NCI-H1092 (cell line): ENCODE measurements at places on chromosomes 2 and 18.

DNA sequence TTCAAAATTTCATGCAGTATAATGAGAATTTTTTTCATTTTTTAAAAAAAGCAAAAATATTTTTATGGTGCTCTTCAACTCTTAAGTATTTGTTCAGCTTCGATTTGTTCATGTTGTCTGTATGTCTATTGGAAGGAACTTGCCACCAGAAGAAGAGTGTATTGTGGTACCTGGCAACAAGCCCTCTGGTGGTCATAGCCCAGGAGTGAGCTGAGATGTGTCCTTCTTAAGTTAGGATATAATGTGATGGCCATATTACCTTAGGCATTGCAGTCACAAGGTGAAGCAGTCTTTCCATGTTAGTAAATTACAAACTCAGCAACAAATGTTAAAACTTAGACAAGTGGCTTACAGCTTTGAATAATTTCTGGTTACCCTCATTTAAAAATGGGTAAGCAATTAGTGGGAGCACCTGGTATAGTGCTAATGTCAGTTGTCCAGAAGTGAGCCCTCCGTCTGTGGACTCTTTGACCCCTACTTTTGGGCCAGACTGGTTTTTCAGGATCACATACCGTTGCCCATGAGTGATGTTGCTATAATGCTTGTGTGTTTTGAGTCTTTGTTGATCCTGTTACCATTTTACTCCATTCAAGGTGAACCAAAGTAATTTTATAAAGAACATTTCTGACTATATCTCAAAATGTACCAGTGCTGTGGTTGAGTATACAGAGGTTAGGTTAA, 57.4 kb downstream of the MYO1B start:
- no peak for DNase-seq

- DNase-seq, result no peak
These were observed 255.3 kb upstream of the FBXO11 start for GRCh38 chr2:48161628-48162027.

- DNase-seq, result no peak
These were observed 14.8 kb downstream of the TIMM21 start for GRCh38 chr18:74163019-74163660.

GRCh38 chr2:64466478-64467085, 12.6 kb downstream of the LGALSL start:
- no peak for DNase-seq

DNA sequence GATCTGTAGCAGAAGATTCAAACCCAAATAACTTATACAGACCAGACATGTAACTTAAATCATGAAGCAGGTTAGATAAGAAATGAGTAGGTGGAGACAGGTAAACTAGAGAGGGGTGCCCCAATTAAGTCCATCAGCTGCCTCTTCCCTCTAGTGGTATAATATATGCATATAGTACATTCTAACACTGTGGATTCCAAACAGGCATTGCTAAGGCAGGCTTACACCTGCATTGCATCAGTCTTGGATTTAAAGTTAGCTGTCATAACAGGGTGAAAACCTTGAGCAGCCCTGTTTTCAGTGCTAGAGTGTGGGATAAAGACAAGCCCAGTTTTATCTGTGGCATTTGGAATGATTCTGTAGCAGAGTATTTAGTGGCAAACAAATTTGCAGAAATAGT, 63.4 kb downstream of the NYAP2 start:
- no peak for DNase-seq

DNA sequence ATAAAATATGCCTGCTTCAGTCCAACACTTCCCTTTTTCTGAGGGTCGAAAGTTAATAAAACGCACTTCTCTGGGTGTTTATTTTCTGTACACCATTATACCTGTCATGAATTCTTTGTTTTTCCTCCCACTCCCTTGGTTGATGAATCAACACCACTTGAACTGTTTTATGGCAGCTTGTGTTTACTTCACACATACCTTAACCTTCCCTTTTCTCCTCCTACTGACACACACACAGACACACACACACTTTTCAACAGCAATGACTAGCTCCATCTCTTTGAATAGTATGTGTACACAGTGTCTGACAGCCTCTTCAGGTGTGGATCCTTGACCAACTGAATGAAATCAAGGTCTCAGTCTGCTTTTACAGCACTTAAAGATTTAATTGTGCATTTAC, 91.3 kb downstream of the SATB2 start:
- no peak for DNase-seq

- DNase-seq, result no peak
These were observed 190.8 kb upstream of the RGPD4 start for GRCh38 chr2:107635883-107636282.

DNA sequence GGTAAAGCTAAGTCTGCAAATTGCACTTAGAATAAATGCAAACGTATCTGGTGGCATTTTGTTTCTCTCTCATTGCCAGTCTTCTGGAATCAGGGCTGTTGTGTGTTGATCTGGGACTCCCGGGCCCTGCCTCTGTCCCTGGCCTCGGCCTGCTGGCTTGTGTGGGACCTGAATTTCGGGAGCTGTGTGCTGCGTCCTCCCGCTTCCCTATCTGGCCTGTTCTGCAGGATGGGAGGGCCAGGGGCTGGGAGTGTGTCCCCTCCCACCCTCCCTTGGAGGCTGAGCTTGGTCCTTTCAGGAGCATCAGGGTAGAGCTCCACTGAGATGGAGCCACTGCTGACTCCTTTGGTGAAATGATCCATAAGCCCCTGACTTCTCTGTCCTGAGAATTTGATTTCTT, 118.5 kb downstream of the ACKR3 start:
- no peak for DNase-seq

- no peak for DNase-seq
These were observed 43.0 kb downstream of the CROCC2 start for GRCh38 chr2:240948905-240949790.

DNA sequence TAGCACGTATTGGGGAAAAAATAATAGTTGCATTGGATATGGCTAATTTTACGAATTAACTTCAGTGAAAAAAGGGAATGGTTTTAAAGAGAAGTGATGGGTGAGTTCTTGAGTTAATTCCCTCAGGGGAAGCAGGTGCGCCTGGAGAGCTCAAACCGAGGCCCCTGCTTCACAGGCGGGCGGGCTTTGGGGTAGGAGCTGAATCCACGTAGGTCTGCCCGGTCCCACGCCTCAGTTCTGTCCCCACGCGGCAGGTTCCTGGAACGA, 44.1 kb downstream of the GORASP2 start:
- DNase-seq, result no peak

- DNase-seq, result no peak
These were observed 184.7 kb downstream of the CD226 start for GRCh38 chr18:69763002-69763401.

GRCh38 chr2:106745468-106745867, 140.5 kb downstream of the ST6GAL2 start:
- peak; percentile 78 for DNase-seq

GRCh38 chr2:69639266-69639665, 4.3 kb downstream of the AAK1 start:
- DNase-seq, result no peak

DNA sequence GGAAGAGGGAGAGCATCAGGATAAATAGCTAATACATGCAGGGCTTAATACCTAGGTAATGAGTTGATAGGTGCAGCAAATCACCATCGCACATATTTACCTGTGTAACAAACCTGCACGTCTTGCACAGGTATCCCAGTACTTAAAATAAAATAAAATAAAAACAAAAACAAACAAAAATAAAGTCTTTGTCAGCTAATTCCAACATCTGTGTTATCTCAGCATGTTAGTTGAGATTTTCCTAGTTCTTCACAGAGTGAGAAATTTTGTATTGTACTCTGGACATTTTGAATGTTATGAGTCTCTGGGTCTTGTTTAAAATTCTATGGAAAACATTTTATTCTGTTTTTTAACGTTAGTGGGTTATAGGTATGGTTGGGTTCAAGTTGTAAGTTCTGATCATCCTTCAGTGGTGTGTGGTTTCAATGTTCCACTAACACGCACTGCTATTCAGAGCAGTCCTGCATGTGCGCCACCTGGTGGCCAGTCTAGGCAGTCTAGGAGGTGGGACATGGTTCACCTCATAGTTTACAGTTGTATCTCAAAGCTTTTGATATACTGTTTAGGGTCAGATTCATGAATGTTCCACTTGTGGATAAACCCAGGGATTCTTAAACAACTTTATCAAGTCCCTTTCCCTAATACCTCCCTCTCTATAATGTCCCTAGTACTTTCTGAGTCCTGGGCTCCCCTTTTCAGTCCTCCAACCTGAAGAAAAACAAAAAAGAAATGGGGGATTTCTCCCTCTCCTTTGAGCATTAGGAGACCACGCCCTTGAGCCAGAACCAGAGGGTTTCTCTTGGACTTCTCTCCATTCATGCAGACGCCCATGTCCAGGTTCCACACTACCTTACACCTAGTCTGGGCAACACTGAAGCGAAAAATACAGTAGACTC, 213.4 kb upstream of the GATA6 start:
- peak; percentile 54 for DNase-seq

DNA sequence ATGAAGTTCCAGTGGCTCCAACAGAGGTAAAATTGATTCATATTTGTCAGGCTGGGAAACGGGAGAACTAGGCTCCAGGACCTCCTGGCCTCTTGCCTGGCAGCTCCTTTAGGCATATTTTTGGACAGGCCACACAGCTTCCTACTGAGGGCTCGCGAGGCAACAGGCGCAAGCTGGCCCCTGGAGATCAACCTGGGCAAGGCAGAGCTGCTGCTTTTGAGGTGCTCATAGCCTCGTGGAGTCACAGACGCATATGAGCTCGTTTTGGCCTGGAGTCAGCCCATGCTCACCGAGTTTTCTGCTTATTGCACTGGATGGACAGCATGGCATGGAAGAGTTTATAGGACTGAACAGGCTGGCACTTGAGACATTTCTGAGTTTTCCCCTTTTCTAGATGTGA, 97.7 kb downstream of the CAPN13 start:
- no peak for DNase-seq

- no peak for DNase-seq
These were observed 92.0 kb upstream of the SNTG2 start for GRCh38 chr2:858646-859045.

- DNase-seq, result no peak
These were observed 72.4 kb upstream of the SLC66A3 start for GRCh38 chr2:11082880-11083279.

DNA sequence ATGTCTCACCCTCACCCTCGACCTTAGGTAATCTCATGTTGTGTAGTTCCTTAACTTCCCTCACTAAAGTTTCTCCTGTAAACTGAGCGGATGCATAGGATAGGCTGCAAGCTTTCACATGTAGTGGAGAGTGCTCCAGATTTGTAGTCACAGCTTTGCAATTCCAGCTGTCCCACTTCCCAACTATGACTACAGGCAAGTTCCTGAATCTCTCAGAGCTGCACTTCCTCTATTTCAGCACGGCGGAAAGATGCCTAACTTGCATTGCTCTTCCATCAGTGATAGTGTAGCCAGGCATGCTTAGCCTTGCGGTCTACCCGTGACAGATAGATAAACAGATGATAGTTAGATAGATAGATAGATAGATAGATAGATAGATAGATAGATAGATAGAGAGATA, 183.1 kb upstream of the CCDC68 start:
- no peak for DNase-seq

GRCh38 chr2:195590861-195591205, 66.2 kb upstream of the SLC39A10 start:
- DNase-seq, result no peak

DNA sequence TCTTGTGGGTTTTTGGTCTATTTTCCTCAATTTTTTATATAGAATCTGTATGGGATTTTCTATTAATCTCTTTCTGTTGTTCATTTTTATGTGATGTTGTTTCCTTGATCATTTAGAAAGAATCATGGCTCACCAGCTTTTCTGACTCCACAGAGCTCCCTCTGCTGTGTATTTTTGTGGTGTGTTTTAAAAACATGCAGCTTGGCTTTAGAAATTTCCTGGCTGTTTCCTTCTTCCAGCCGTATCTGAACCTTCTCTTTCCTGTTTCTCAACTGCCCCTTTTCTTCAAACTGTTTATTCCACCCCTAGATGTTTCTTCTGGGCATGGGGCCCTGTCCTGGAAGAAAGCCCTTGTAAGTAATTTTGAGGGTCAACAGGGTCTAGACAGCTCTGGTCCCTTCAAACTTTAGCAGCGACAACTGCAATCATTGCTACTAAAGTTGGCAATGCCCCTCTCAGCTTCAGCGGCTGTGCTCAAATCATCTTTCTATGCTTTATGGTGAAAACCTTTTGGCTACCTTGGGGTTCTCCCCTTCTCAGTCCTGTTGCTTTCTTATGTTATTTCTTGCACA, 17.6 kb upstream of the COPS8 start:
- DNase-seq, result no peak

DNA sequence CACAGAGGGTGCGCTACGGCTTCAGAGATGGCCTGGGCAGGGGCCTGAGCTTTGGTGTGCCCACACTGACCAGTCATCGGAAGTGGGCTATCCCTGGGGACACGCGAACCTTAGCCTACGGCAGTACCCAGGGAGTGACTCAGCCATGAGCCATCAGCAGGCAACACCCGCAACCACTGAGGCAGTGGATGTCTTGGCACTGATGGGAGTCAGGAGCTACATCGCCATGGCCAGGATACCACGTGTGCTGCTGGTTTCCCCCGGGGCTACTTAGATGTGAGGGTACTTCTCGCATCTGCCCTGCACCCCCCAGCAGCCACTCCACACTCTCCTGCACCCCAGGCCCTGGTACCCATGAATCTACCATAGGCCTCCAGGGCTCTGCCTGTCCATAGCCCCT, 12.8 kb upstream of the HPCAL1 start:
- no peak for DNase-seq

DNA sequence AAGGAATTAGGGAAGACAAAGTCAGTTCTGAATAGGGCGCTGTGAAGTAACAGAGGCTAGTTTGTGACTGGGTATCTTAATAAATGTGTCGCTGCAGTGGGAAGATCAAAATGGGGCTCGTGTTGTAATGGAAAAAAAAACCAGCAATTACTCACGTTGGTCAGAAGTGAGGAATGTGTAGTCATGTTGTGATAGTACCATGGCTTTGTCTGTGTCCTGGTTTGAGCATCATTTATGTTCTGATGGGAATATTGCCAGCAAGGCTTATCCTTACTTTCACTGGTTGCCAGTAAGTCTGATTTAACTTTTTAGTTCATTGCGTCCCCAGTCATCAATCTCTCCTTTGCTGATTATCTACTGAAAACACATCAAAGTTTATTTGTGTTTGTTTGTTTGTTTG, 467.6 kb downstream of the NYAP2 start:
- DNase-seq, result no peak

GRCh38 chr2:204251158-204251997, 293.9 kb upstream of the PARD3B start:
- no peak for DNase-seq

- no peak for DNase-seq
These were observed 132.0 kb downstream of the SNTG2 start for GRCh38 chr2:1082456-1083205.

- no peak for DNase-seq
These were observed 197.5 kb upstream of the ARL4C start for GRCh38 chr2:234694244-234695013.

DNA sequence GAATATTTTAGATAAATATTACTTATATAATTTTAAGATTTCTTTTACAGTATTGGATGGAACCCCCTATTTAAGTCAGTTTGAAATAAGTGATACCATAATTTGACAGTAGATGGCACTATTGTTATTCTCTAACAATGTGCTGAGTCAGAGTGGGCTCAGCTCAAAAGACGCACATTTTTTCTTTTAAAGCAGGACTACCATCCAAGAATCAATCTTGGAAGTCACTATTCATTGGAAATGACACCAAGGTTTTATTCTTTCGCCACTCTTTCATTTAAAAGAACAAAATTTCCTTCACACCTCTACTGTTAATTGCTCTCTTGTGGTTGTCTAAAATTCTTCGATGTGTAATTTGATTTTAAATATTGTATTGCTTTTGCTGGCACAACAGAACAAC, 32.6 kb upstream of the SPAG16 start:
- peak; percentile 30 for DNase-seq

- no peak for DNase-seq
These were observed 170.0 kb downstream of the ETAA1 start for GRCh38 chr2:67566958-67567635.
